ENCODE measurements at places on chromosomes 7 and 10.

DNA sequence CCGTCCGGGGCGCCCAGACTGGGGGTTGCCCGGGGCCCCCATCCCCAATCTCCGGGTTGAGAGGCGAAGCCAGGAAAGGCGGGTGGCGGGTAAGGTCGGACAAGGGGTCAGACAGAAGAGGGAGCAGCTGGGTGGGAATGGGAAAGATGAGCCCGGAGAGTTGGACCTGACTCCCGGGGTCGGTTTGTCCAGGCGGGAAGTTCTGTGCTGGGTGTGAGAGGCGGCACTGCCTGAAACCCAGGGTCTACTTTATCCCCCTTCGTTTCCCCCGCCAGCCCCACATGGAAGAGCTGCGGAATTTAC lies 675 bp downstream of the SLC4A2 start:
- no peak for DNase-seq

GRCh38 chr7:50331564-50332208 lies 27.2 kb downstream of the IKZF1 start:
- peak; percentile 51 for DNase-seq

- peak; percentile 8 for DNase-seq
Observed at GRCh38 chr10:44462338-44462914, 77.5 kb upstream of the CXCL12 start.

DNA sequence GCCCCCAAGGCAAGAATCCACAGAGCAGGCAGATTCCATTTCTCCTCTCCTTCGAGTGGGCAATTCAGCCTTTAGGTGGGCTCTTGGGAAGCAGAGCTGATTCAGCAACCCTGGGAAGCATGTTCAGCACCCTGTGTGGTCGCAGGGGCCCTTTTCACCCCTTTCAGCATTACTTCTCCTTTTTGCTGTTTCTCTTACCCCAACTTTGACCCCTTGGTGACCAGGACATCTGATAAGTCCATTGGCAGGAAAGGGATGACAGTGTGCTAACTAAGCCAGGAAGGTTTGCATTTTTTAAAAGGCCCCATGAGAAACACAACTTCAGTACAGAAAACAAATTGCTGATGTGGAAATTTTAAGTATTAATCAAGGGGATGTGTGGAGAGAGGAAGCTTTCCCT lies 283.7 kb upstream of the NRP1 start:
- no peak for DNase-seq

DNA sequence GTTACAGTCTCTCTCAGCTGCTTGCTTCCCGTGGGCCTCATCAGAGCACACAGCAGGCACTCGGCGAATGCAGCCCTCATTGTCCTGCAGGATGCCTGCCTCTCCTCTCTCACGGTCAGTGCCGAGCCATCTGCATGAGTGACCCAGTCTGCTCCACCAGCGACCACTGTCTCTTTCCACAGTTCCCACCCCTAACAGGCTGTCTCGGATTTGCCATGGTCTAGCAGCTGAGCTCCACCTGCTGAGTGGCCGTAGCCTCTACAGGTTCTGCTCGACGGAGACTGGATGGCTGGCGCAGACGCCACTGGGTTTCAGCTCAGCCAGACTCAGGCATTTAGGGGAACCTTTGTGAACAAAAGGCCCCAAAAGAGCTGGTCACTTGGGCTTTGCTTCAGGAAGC lies 209.4 kb upstream of the FOXK1 start:
- DNase-seq: no peak

GRCh38 chr7:155256081-155256760 lies 41.5 kb upstream of the INSIG1 start:
- DNase-seq: no peak

DNA sequence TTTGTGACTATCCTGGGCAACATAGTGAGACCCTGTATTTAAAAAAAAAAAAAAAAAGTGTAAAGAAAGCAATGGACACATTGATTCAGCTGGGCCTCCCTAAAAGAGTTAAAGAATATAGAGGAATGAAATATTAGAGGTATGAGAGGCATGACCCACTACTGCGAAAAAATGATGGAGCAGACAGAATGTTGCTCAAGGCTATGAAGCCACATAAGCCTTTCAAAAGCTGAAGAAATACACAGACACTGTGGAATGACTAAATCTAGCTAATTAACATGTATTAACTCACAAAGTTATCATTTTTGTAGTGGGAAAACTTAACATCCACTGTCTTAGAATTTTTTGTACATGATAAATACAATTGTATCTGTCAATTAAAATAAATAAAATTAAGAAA lies 107.3 kb downstream of the HGF start:
- DNase-seq: no peak

- no peak for DNase-seq
Observed at GRCh38 chr10:3972460-3973301, 187.7 kb upstream of the KLF6 start.

DNA sequence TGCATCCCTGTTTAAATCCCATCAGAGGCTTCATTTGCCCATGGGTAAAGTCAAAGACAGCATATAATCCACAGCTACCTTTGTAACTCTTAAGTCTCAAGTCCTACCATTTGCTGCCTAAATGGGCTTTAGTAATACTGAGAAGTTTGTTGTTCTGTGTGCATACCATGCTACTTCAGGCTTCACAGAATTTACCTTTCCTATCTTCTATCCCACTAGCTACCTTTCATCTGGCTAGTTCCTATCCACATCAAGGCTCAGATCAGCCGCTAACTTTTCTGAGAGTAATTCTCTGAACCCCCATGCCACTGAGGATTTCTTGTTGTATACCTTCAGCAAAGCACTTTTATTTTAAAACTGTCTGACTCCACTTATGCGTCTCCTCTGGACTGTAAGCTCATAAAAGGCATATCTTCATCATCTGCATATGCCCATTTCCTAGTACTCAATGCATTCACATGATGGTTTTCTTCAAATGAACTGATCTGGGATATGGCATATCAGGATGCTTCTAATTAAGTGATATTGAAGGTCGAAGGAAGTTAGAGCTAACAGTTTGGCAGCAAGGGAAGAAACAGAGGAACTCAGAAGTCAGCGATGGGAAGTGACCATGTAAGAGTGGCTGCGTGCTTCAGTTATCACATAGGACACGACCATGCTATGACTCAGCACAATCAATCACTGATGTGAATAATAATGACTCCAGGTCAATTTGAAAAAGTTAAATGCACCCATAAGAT lies 283.9 kb upstream of the DKK1 start:
- no peak for DNase-seq

- no peak for DNase-seq
Observed at GRCh38 chr7:31082447-31082846, 30.3 kb downstream of the ADCYAP1R1 start.

- no peak for DNase-seq
Observed at GRCh38 chr10:42936580-42936979, 140.3 kb upstream of the RET start.

- DNase-seq: no peak
Observed at GRCh38 chr7:106752367-106752766, 91.4 kb upstream of the CCDC71L start.

DNA sequence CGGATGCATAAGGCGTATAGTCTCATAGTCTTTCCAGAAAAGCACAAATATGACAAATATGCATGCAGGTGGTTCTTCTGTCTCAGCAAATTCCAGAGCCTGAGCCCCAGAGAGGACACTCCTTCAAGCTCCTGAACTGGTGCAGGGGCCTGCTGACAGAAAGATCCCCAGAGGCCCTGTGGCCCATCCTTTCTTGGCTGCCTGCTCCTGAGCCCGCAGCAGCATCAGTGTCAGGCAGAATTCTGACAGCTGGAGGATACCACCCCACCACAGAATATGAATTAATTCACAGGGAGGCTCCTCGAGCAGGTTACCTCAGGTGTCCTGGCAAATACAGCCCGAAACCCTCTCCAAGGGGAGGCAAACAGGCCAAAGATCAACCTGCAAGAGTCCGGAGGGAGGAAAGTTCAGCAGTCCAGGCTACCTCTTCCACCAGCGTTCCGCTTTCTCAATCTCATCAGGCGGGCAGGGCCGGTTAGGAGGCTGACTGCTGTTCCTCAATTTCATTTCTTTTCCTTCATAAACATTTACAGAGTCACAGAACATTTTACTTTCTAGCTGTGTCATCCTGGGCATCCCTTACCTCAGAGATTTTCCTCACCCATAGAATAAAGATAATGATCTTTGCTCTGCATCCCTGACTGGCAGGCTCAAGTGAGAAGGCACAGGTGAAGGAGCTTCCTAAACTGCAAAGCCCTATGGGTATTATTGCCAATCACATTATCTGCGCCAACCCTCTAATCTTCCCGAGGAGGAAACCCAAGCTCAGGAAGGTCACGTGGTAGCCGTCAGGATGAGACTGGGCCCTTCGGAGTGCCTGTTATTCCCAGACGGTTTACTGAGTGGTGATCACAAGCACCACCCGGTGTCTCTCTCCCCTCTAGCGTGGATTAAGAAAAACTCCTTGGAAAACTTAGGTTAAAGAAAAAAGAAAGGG lies 1.4 kb downstream of the DNAJB12 start:
- peak; percentile 56 for DNase-seq

- DNase-seq: no peak
Observed at GRCh38 chr10:8628351-8628750, 573.9 kb downstream of the GATA3 start.

DNA sequence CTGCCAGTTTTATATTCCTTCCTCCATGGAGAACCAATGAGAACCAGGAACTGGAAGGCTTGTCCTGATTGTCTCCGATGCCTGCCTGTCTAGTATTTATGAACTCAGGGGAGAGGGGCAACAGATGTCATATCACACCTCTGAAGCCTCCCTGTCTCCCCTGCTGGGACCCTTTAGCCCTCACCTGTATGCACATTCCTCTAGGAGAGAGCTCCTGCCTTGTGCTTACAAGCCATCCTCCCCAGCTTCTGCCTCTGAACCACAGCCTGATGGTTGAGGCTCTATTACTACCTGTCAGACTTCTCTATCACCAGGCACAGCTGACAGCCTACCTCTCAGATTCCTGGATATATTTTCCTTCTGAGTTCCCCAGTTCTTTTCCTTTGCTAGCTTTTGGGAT lies 5.9 kb upstream of the FAM131B start:
- DNase-seq: no peak

DNA sequence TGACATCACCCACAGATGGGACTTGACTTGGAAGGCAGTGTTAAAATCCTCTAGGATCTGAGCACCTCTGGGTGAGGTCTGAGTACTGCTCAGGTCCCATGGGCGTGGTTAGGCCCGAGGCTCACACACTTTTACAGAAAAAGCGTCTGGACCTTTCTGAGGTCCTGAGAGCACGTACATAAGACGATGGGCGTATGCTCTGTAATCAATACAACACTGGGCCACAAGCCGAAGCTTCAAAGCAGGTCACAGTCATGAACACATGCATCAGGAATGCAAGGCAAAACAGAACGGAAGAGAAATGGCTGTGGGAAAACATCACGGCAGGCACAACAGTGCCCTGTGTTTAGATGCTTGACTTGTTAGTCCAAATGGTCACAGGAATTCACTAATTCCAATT lies 112.2 kb downstream of the LARP4B start:
- DNase-seq: no peak

DNA sequence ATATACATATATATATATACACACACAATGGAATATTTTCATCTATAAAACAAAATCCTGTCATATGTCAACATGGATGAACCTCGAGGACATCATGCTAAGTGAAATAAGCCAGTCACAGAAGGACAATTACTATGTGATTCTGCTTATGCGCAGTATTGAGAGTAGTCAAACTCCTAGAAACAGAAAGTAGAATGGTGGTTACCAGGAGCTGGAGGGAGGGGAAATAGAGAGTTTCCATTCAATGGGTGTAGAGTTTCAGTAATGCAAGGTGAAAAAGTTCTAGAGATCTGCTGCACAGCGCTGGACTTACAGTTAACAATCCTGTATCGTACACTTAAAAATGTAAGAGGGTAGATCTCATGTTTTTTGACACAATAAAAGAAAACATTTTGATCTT lies 181.9 kb downstream of the CDCA7L start:
- DNase-seq: no peak

- DNase-seq: peak; percentile 18
Observed at GRCh38 chr10:87658858-87659555, 671 bp upstream of the PAPSS2 start.

GRCh38 chr7:1842321-1843221 lies 172.5 kb downstream of the ELFN1 start:
- no peak for DNase-seq

GRCh38 chr10:44154956-44155355 lies 229.9 kb downstream of the CXCL12 start:
- no peak for DNase-seq

DNA sequence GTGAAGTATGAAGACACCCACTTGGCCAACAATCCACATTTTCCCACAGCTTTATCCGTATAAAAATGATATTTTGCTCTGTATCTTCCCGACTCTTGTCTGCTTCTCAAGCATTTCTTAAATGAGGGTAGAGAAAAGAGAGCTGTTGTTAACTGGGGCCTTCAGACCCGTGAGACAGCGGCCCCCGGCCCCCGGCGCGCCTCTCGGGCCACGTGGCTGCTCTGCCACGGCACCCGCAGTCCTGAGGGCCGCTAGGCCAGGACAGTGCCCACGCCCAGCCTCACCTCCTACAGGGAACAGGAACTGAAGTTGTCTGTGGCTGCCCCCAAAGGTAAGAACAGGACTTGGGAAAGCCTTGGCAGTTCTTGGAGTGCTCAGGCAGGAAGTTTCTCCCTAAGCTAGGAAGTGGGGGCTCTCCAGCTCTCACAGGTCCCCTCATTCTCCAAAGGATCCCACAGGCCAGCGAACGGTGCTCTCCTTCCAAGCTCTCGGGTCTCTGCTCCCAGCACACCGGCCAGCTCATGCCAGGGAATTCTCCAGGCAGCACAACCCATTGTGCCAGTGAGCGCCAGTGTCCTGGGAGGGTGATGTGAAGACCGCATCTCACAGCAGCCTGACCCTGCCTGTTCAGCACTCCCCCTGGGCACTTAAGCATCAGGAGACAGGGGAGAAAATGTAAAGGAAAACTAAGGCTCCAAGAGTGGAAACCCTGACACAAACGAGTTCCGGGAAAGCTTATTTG lies 230.3 kb upstream of the PFKP start:
- no peak for DNase-seq

DNA sequence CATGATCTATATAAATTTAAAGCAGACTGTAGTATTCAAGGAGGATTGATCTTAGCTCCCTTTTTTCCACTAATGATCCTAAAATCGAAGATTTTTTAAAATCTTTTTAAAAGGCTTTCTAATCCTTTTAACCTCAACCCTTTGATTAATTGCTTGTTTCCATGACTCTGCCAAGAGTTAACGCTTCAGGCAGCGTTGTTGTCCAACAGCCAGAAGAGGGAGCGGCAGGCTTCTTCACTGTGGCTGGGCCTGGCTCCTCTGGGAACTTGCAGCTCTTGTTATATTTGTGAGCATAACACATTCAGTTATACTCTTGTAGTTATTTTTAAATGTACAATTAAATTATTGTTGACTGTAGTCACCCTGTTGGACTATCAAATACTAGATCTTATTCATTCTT lies 26.3 kb downstream of the CRCP start:
- DNase-seq: no peak
